ENCODE measurements at places on chromosomes 1 and 21.

GRCh38 chr1:180515857-180516388 lies 13.5 kb upstream of the ACBD6 start:
- DNase-seq = peak; percentile 50

DNA sequence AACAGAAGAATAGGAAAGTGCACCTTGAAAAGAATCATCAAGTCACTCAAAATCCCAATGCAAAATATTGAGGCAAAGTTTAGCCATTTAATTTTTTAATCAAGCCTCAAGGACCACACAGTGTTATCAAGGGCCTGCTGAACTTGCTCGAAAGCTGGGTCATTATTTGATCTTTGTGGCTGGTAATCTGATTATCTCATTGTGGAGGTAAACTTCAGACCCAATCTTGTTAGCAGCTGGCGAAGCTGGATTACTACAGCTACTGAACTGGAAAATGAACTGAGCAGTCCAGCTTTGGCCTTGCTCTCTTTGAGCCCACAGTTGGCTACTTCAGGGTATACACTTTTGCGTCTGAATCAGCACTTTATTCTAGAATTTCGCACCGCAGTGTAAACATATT lies 94.4 kb downstream of the BARHL2 start:
- DNase-seq = no peak

DNA sequence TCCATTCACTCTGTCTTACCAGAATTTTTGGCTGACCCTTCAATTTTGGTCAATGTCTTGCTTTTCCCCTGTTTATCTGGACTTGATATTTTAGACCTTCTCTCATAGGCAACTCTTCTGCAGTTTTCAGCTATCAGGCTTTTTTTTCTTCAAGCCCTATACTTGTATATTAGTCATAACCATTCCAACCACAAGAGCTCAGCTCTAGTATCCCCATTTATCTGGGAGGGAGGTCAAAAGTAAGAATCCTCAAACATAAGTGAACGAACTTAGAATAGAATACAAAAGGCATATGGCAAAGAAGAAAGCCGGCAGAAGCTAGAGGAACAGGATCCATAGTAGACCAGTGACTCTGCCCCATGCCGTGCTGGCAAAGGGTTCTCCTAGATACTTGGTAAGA lies 45.9 kb upstream of the TNFSF4 start:
- DNase-seq = no peak

DNA sequence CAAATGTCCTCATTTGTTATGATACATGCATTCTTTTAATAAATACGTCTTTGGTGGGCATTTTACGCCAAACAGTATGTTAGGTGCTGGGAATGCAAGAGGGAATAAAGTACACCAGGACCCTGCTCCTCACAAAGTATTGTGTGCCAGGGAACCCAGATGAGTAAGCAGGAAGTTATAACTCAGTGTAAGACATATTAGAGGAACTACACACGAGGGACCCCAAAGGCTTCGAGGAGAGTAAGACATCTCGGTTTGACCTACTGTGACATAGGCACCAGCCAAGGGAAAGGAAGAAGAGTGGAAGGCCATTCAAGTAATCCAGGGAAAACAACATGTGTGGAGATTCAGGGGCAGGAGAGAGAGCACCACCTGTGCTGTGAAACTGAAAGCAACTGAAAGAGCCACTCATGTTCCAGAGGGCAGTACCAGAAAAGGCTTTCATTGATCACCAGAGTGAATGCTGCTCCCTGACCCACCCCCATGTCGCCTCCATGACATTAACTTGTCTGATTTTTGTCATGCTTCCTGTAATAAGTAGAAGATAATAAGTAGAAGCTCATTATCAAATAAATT lies 542.5 kb upstream of the PKN2 start:
- no peak for DNase-seq

Measured in activated naive CD4-positive, alpha-beta T cell treated with anti-CD3 and anti-CD28 coated beads, Interleukin-2, amount 50 U/mL, for 16 hours (primary cell).